ENCODE measurements at places on chromosomes 12 and 14. TPM values are rescaled to one million over a fixed set of nuclear protein-coding genes. Genes with fewer than 3 reads are reported as not detected.

GRCh38 chr12:84198294-84198946 lies 714.2 kb downstream of the SLC6A15 start:
- DNase-seq, result no peak

The KRT6C gene
- total RNA-seq, result not detected

GRCh38 chr14:44940944-44941343 lies 20.8 kb downstream of the KLHL28 start:
- no peak for DNase-seq

DNA sequence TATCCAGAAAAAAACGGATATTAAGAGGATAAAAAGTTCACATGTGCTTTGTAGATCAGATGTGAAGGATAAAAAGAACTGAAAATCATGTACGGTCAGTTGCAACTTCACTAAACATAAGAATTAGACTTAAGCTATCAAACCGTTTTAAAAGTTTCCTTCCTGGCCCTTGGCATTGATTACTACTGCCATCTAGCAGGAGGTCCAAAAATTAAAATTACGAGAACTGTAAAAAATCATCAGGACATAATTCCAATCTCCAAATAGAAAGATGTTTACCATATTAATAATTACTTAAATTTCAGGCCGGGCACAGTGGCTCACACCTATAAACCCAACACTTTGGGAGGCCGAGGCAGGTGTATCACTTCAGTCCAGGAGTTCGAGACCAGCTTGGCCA lies 7.9 kb downstream of the WDR89 start:
- no peak for DNase-seq

- DNase-seq, result no peak
Observed at GRCh38 chr12:113403435-113404415, at the start of gene SDS. Gene SDS (minus strand): TSS chr12:113403887. CDS start chr12:113399708, 4,179 bp downstream.

The AKAP5 gene
- total RNA-seq, result 4.3 TPM

GRCh38 chr12:92224685-92225331 lies 79.2 kb upstream of the BTG1 start:
- DNase-seq, result no peak

- DNase-seq, result no peak
Observed at GRCh38 chr12:96297504-96297903, 102.7 kb downstream of the CDK17 start.

DNA sequence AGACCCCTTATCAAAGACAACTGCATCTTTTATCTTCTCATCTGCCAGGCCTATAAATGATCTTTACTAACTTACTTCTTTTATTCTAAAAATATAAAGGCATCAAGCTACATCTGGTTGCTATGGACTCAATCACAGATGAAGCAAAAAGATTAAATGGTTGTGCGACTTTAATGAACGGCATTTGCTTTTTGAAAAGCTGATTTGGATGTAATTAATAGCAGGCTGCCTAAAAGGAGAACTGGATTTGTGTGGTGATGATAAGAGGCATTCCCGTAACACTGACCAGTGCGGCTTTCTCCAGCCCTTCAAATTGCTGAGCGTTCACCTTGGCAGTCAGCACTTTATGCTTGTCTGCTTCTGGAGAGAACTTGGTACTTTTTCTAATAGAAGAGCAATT lies 103.8 kb downstream of the ARMH4 start:
- no peak for DNase-seq
